ENCODE measurements at places on chromosomes 7 and 10.
A peak's percentile ranks its signal among the peaks of the same experiment; 100 is the strongest.

DNA sequence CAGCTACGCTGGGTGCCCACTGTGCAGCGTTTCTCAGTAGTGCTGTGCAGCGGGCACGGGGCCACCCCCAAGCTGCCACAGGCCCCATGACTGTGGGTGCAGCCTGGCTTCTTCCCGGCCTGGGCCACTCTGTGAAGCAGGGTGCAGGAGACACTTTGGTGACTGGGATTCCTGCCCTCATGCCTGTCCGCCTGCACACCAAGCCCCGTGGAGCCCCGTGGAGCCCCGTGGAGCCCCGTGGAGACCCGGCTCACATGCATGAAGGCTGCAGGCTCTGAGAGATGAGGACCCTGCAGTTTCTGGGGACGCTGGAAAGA is 3.9 kb upstream of the SHH start:
- DNase-seq = no peak

GRCh38 chr10:3142146-3142875 is 30.3 kb downstream of the PITRM1 start:
- no peak for DNase-seq

DNA sequence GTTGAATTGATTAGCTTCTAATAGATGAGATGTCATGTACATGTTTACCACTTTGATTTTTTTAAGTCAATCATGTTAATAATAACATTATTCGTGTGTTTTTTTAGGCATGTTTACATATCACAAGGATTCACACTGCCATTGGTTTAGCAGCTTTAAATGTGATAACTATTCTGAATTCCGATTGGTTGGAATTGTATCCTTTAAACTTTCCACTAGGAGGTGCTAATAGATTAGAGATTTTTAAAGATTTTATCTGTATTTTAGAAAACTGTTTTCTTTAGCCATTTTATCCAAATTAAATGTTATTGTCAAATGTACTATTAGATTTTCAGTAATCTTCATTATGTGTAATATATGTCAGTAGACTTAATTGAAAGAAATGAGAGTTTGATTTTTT is 83.2 kb downstream of the HECTD2 start:
- no peak for DNase-seq

DNA sequence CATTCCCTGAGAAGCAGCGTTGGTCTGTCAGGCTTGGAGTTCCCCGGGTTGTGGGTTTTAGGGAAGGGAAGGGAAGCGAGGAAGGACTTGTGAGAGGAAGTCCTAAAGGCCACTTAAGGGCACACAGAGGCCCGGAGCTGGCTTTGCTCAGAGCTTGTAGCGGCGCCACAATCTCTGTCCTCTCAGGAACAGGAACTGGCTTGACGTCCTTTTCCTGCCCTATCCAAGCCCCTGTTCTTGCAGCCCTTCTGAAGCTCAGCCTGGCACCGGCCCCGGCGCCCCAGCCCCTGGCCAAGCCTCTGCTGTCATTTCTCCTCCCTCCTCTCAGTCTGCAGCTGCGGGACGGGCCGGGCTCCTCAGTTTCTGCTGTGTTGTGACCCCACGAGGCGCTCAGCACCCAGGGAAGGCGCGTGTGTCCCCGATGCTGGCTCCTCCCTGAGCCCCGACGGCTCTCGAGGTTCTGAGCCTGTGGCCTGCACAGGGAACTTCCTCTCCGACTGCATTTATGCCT is at the start of gene GIMAP8:
Gene GIMAP8, plus strand, starts transcription at position 140 of the 511 bp plus-strand sequence. CDS start 16,069 bp downstream, outside the sequence.
- DNase-seq = no peak

GRCh38 chr10:9900751-9901150 is 1116.9 kb upstream of the CELF2 start:
- no peak for DNase-seq

DNA sequence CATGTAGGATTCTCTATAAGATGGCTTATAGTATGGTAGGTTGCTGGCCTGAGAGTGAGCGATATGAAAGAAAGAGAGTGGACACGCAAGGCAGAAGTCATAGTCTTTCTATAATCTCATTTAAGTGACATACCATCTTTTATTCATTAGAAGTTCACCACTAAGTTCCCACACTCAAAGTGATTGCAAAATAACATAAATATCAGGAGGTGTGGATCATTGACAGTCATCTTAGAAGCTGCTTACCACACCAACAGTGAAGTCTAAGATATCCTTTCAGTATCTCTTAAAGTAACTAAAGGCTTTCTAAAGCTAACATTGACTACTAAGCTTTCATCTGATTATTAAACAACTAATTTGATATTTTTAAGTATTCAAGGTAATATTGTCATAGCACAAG is 36.9 kb upstream of the GNAI1 start:
- DNase-seq = no peak

DNA sequence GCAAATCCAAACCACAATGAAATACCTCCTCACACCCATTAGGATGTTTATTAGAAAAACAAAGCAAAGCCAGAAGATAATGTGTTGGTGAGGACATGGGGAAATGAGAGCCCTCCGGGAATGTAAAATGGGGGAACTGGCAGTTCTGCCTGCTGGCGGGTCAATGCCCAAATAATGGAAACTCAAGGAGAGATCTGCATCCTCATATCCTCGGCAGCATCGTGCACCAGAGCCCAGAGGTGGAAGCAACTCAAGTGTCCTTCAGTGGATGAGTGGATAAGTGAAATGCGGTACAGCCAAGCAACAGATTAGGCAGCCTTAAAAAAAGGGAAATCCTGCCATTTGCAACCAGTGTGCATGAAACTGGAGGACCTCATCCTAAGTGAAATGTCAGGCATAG is 325.2 kb downstream of the WDR37 start:
- no peak for DNase-seq

GRCh38 chr7:106346167-106346677 is 61.4 kb upstream of the NAMPT start:
- DNase-seq = no peak

GRCh38 chr10:13184730-13185514 is 23.6 kb downstream of the MCM10 start:
- DNase-seq = peak; percentile 20

DNA sequence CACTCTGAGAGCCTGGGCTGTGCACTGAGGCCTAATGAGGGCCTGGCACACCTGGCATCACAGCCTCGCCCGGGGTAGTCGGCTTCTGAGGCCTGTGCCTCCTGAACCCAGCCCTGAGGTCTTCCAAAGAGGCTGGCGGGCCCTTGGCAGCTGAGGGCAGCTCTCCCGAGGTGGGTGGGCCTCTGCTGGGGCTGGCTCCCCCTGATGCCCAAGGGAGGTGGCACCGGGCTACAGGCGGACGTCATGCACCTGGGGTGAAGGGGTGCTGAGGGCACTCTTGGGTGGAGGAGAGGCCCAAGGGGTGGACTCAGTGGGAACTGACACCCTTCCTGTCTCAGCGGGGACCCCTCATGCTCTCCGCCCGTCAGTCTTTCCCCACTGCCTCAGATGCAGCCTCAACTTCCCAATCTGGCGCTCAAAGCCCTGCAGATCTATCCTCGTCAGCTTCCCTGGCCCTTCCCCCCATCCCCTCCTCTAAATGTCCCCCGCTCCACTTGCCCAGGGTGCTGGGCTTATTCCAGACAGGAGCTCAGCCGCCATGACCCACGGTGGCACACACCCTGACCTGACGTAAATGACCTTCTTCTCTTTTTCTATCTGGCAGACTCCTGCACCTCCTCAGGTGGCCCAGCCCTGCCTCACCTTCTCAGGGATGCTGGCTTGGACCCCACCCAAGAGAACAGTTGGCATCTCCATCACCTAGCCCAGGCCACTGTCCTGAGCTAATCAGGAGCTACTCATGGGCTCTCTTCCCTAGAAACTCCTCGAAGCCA is 38.2 kb downstream of the MYL10 start:
- no peak for DNase-seq

- DNase-seq = no peak
Observed at GRCh38 chr10:24240041-24240751, 31.3 kb downstream of the KIAA1217 start.

DNA sequence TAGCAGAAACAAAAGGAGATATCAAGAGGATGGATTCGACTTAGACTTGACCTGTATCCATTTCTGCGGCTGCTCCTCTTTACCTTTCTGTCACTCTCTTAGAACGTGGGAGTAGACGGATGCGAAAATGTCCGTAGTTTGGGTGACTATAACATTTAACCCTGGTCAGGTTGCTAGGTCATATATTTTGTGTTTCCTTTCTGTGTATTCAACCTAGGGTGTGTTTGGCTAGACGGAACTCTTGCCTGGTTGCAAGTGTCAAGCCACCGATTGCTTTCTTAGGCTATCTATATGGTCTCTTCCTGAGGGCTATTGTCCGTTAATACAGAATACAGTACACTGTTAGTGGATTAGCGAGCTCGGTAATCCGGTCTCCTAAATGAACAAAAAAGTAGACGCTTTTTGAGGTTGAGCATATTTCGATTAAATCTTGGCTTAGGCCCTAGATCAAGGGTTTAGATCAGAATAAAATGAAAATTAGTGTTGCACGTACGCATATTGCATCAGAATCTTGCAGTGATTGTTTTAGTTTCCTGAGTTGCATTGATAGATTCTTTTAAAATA is 1.2 kb downstream of the PTEN start:
- DNase-seq = no peak
